Cortex of kidney (tissue), 1 donor: ENCODE measurements at places on chromosomes 5 and 9.

GRCh38 chr9:128882677-128883603, 1.0 kb downstream of the LRRC8A start:
- no peak for DNase-seq

GRCh38 chr9:84371737-84372136, 31.2 kb upstream of the SLC28A3 start:
- no peak for DNase-seq

DNA sequence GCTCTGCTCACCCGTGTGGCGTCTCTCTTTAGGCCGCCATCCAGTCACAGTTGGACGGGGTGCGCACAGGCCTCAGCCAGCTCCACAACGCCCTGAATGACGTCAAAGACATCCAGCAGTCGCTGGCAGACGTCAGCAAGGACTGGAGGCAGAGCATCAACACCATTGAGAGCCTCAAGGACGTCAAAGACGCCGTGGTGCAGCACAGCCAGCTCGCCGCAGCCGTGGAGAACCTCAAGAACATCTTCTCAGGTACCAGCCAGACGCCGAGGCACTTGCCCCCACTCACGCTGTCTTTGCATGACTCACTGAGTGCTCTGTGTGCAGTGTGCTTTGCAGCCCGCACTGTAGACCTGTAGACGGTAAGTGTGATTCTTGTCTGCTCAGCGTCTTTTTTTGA, 4.5 kb downstream of the EXOC3 start:
- DNase-seq: no peak

GRCh38 chr9:35406183-35406959, 83.5 kb upstream of the RUSC2 start:
- no peak for DNase-seq

DNA sequence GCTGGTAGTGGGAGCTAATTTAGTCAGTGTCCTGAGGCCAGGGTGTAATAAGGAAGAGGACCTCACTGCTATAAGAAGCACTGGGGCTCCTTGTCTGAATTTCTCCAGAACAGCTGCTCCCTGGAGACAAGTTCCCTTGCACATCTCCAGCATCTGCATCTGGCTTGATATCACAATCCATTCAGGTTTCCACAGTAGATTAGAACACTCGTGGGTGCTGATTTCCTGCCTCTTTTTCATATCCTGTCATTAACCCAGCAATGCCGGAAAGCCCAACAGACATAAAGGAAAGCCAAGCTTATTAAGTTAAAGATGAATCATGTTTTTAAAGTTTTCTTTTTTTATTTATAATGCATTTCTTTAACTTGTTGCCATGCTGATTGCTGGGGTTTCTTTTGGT, 232.3 kb upstream of the WWC1 start:
- DNase-seq: no peak
